ENCODE measurements at places on chromosomes 3 and 15.

DNA sequence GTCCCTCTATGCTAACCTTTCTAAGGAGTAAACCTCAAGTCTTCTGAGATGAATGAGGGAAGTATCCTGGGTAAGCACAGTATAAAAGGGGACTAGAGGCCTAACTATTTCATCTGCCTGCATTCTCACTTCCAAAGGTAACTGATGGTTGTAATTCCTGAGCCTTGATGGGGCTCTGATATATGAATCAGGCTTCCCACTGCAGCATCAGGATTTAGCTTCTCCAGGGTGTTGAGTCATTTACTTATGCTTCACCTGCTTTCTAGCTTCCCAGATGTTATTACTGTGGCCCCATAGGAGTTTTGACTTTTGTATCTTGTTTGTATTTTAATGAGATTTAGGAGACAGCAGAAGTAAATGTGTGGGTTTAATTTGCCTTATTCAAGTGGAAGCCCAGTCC is 207.3 kb upstream of the EIF1B start:
- DNase-seq = no peak

GRCh38 chr3:151290673-151291072 is 12.3 kb upstream of the P2RY14 start:
- DNase-seq = peak; percentile 56

GRCh38 chr15:22980189-22981050 is at the start of gene CYFIP1:
TSS of gene CYFIP1 (minus strand) at chr15:22980368. CDS start at chr15:22947285, 33,083 bp downstream.
- peak; percentile 89 for DNase-seq

DNA sequence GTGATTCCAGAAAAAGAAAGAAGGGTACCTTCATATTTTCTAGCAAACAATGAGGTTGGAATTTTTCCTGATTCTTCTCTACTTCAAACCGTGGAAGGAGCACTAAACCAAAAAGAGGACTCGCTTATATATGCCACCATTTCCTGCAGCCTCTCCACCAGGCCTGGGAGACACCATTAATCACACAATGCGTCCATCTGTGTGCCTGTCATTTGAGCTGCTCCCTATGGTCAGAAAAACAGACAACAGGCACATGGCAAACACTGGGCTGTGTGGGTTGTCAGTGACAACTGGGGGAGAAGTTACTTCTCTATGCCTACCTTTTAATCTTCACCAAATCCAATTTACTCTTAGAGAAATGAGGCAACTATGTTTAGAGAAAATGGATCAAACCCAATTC is 71.9 kb downstream of the NR2F2 start:
- DNase-seq = no peak

- DNase-seq = no peak
These were observed 31.4 kb upstream of the ZBTB38 start for GRCh38 chr3:141336672-141337522.

DNA sequence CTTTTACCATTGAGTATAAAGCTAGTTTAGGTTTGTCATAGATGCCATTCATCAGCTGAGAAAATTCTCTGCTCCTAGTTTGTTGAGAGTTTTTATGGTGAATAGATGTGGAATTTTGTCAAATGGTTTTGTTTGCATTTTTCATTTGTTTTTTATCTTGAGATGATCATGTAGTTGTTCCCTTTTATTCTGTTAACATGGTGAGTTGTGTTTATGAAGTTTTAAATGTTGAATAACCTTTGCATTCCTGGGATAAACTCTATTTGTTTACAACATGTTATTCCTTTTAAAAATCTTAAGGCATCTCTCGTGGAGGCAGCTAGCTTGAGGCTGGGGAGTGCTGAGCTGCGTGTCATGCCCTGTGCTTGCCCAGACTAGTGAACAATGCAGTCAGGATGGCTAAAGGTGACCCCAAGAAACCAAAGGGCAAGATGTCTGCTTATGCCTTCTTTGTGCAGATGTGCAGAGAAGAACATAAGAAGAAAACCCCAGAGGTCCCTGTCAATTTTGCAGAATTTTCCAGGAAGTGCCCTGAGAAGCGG is 48.5 kb downstream of the ANAPC13 start:
- DNase-seq = no peak

DNA sequence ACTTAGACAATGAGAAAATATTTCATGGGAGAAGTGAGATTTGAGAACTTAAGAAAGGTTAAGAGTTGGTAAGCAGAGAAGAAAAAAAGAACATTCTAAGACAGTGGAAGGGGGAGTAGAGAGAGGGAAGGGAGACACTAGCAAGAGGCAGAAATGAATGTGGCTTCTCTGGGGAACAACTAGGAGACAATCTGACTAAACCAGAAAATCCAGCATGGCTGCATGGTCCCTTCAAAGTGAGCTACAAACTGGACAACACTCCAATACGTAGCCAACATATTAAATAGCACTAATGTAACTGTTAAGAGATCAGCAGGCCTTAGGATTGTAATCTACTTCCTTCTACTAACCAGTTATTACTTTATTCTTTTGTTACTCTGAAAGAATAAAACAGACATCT is 89.7 kb downstream of the NR1I2 start:
- DNase-seq = no peak

- DNase-seq = no peak
These were observed 226.2 kb downstream of the SLCO3A1 start for GRCh38 chr15:92079647-92080255.

- DNase-seq = peak; percentile 2
These were observed 51.9 kb downstream of the DENND4A start for GRCh38 chr15:65740148-65740547.

DNA sequence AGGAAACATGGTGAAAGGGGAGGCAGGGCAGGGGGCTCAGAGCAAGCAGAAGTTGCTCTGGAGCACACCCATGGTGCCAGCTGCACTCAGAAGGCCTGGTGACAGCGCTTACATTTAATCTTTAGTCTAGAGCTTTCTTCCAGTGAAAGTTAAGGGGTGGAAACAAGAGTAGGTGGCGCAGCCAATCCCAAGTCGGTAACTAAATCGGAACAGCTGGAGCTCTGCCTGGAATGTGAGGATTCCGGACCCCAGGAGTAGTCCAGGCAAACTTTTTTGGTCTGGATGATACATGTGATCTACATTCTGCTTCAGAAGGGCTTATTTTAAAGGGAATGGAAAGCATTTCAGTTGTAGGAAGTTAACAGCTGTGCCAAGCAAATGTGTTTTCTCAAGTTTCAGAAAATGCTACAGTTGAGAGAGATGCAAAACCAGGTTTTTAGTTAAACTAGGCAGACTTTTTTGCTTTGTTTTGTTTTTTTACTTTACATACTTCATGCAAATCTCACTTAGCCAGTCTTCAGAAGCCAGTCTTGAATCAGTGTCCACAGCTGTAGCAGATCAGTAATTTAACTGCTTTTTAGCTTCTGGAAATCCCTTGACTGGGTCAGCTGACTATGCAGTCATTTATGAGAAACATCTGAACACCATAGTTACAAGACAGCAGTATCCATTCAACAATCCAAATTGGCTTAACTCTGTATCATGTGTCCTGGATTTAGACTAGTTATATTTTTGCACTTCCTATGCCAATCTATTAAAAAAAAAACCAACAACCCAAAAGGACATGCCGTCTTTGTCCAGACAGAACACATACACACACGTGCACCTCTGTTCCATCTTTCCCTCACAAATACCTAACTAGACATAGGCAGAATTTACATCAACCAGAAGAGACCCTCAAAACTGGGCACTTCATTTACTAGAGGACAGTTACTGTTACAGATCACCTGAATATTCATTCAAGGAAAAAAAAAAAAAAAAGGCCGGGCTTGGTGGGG is 33.2 kb downstream of the ZNF106 start:
- DNase-seq = no peak

GRCh38 chr3:131075632-131076328 is 49.1 kb downstream of the NEK11 start:
- DNase-seq = no peak

GRCh38 chr3:110808630-110809029 is 263.0 kb upstream of the NECTIN3 start:
- DNase-seq = no peak

DNA sequence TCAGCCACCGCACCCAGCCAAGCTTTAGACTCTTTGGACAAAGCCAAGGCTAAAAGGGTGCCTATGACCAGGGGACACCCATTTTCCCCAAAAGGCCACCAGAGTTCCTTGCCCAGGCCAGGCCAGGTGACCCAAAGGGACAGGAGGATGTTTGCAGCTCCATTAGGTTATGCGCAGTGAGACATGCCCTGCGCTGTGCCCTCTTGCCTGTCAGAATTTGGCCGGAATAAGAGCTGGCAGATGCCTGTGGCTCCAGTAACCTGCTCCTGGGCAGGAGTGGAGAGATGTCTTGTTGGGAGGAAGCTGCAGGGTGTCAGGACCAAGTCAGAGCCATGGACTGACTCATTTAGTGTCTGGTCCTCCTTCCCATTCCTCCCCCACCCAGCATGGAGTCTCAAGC is 20.5 kb downstream of the DNASE1L3 start:
- no peak for DNase-seq

DNA sequence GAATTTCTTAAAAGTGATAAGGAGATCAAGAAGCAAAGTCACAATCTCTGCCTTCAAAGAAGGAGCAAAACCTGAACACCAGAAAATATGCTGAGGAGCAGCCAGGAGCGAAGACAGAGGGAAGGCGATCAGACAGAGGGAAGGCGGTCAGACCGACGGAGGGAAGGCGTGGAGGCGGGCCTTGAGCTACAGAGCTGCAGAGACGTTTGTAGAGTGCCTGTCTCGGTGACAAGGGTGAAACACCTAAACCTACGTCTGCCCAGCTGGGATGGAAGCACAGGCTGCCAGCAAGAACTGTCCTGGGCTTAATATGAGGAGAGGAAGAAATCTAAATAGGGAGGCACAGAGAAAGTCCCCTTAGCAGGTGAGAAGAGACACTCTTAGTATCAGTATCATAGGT is 476.0 kb downstream of the OCA2 start:
- no peak for DNase-seq

GRCh38 chr3:194100856-194101390 is 35.0 kb upstream of the HES1 start:
- no peak for DNase-seq

DNA sequence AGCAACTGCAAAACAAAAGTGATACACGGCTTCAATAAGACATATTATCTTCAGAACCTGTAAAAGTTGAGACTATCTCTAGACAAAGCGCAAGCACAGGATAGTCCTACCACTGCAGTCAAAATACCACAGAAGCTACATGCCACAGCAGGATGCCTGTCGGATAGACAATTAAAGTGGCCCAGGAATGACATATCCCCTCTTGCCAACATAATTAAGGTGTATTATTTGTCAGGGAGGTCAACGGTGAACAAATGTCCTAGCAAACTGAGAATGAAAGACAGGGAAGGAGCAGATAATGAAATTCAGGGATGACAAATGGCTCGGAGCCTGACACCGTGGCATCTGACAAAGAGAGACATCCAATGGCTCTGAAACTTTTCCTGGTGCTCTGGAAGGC is 185.7 kb downstream of the MECOM start:
- DNase-seq = no peak

- DNase-seq = no peak
These were observed 10.6 kb upstream of the CPB1 start for GRCh38 chr3:148816981-148817525.

GRCh38 chr3:133943639-133944141 is 48.0 kb upstream of the RAB6B start:
- DNase-seq = peak; percentile 92

DNA sequence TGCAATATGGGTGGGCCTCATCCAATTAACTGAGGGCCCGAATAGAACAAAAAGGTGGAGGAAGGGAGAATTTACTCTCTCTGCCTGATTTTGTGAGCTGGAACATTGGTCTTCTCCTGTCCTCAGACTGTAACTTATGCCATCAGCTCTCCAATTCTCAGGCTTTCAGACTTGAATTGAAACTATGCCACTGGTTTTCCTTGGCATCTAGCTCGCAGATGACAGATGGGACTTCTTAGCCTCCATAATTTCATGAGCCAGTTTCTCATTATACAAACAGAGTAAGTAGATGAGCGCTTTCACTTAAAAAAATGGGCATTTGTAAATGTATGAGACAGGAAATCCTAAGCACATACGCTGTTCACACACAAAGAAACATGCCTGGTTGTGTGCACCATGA is 8.7 kb upstream of the PTX3 start:
- DNase-seq = no peak

DNA sequence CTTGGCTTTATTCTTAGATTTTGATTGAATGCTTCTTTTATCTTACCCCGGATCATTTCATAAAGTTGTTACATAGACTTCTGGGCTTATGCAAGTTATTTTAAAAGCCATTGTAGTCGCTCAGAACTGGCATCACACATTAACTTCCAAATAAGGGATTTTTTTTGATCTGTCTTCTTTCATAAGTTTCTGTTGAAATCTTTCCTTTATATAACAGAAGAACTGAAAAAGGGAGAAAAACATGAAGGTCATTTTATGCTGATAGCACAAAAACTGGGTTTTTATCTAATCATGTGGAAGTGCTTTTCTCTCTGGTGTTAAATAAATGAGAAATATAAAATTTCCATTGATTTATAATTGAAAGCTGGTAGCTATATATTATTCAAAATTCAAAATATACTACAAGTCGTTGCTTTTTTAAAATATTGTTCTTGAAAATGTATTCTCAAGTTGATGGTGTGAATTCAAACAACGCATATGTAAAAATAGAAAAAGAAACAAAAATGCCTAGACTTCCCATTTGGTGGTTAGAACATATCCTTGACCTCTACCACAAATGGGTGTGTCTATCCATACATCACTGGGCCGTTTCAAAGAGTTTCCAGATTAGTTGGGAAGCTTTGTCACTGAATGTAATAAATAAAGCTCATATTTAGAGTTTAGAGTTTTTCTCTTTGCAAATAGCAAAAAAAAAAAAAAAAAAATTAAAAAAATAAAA is 258.3 kb upstream of the ZPLD1 start:
- DNase-seq = no peak

DNA sequence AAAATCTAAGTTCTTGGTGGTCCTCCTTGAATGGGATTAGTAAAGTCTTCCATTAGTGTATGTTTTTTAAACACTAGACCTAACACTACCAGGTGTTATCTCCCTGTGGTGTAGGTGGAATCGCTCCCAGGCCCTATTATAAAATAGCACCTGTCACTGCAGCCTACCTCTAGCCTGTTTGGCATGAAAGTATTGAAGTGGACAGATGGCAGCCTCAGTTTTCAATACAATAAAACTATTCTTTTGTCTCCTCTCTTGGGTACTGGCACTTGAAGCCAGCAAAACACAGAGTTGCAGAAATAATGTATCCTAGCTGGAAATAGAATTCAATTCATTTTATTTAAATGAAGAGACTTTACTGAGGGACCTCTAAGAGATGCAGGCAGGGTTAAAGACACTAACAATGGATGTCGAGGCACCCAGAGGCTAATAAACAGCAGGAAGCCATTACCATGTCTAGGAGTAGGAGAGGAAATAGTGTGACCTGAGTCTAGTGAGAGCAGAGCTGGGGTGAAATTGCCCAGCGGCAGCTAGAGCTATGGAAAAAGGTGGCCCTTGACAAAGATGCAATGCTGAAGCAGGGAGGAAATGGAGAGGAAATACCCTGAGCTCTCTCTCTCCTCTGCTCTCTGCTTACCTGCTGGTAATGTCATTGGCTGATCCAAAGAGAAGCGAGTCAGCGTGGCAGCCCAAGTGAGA is 49.1 kb upstream of the TMEM158 start:
- DNase-seq = no peak

DNA sequence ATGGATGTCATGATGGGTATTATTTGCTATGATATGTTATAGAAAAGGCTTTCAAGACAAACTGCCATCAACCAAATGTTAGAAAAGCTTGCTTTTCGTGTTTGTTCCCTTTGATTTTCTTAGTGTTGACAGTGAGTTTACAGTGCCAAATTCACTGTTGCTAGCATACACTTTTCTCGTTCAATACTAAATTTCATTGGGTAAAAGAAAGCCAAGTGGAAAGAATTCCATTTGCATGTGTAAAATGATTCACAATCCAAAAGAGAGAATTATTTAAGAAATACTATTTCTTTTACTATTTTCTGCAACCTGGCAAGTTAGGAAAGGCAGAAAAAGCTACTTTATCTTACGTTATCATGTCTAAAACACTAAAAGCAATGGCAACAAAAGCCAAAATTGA is 301.4 kb downstream of the OTOL1 start:
- no peak for DNase-seq

Data from MCF 10A (cell line).